ENCODE measurements at places on chromosomes 4 and X.

DNA sequence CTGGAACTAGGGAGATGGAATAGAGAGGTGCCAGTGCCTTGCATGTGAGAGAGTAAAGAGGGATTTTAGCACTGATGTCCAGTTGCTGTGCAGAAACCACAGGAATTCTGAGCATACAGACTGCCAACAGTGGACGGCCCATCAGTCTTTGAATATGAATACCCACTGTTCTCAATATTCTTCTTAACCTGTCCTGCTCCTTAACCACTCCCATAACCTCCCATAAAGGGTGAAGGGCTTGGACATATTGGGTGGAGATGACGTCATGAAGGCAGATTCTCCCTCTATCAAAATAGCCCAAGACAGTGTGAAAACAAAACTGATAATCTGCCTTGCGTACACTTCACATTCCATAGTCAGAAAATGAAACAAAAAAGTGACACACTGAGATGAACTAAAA, 1313.7 kb upstream of the PABPC4L start:
- no peak for DNase-seq

GRCh38 chr4:140186651-140187315, 32.8 kb upstream of the MAML3 start:
- no peak for DNase-seq

GRCh38 chrX:38275615-38276014, 51.7 kb downstream of the RPGR start:
- DNase-seq = no peak

DNA sequence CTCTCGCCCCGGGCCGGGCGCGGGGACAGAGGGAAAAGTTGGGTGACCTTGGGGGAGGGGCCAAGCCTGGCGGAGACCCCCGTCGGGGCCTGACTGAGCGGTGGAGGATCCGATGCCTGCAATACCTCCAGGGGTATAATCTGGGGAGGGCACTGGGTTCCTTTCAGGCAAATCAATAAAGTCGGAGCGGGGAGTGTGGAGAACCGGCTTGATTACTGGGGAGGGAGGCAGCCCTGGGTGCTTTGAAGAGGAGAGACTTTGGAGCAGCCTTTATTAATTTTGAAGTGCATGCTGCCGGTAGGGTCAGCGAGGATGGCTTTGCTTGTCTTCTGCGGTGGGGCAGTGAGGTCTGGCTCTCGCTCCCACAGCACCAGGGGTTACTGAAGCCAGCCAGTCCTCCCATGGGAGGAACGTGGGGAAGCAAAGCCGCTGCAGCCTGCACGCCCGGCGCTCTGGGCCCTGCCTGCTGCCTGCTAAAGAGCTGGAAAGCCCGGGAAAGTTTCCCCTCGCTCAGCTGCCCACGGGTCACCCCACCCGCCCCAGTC, 403 bp upstream of the LGI2 start:
- no peak for DNase-seq

- DNase-seq = no peak
These were observed 30.9 kb downstream of the CD38 start for GRCh38 chr4:15809058-15809457.
